EH (cell line): ENCODE measurements at places on chromosomes 7 and 10.

DNA sequence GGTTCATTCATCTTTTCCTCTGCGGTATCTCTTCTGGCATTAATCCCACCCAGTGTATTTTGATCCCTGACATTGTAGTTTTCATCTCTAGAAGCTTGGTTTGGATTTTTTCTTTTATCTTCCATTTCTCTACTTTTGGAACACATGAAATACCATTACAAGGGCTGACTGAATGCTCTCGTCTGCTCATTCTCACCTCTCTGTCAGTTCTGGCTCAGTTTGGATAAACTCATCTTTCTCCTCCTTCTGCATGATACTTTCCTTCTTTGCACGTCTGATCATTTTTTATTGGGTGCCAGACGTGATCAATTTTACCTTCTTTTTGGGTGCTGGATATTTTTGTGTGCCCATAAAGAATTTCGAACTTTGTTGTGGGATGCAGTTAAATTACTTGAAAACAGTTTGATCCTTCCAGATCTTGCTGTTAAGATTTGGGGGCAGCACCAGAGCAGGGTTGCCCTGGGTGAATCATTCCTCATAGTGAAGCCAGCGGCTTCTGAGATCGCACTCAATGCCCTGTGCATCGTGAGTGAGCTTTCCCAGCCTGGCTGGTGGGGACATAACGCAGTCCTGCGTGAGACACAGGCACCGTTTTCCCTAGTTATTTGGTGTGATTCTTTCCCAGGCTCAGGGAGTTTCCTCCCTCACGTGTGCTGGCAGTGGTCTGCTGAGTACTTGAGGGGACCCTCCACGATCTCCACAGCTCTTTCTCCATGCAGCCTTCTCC lies 53.8 kb downstream of the LHPP start:
- no peak for DNase-seq

GRCh38 chr7:2940466-2940865 lies 96.4 kb upstream of the GNA12 start:
- DNase-seq, result no peak

DNA sequence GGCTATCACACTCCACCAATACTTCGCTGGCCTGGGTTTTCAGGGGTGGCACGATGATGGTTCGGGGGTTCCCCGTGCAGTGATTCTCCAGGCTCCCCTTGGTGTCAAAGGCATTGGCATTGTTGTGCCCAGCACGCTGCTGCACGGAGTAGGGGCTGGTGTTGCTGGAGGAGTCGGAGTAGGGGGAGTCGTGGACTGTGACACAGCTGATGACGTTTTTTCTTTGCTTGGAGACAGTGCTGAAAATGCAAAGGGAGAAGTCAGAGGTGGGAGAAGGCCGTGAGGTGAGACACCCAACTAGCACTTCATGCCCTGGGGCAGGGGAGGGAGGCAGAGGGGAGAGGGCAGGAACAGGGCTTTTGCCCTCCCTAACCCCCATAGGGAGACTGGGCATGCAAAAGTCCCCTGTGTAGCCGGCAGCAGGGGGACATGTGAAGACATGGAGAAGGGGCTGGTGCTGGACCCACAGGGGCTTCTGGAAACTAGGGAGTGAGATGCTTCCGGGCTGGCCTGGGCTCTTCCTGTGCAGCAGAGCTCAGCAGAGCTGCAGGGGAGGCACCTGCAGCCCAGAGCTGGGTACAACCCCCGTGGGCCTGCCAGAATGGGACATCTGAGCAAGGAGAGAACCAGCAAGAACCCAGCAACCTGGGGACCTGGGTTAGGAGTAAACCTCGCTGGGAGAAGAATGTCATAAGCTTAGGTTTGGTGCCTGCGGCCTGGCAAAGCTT lies 60.5 kb downstream of the CLEC2L start:
- no peak for DNase-seq

DNA sequence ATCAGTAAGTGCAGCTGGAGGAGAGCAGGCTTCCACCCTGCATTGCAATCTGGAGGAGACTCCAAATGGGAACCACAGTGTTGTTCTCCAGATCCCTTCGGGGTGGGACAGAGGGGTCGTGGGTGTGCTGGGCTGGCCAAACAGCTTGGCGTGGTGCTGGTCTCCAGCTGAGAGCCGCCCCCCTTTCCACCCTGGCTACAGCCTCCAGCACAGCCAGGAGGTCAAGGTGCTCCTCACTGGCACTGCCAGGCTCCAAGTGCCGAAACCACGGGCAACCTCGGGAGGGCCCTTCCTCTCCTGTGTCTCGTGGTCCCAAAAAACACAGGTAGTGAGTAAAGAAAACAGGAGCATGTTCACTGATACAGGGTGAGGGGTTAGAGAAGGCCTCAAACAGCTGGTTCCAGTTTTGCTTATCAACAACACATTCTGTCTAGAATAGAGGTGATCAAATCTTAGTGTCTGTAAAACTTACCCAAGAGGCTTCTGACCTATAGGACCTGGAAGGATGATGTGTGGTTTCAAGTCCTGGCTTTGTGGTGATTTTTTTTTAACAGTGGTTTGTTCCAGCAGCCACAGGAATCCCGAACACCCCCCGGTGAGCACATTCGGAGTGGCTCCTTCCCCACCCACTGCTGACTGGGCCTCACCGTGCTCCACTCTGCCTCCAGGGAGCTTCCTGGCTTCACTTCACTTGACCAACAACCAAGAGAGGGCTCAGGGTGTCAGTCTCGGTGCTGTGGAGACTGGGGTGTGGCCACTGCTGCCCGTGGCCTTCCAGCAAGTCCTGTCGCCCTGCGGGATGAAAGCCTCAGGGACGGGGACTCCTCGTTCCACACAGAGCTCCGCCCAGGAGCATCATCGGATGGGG lies 31.2 kb upstream of the EN2 start:
- DNase-seq, result peak; percentile 1

DNA sequence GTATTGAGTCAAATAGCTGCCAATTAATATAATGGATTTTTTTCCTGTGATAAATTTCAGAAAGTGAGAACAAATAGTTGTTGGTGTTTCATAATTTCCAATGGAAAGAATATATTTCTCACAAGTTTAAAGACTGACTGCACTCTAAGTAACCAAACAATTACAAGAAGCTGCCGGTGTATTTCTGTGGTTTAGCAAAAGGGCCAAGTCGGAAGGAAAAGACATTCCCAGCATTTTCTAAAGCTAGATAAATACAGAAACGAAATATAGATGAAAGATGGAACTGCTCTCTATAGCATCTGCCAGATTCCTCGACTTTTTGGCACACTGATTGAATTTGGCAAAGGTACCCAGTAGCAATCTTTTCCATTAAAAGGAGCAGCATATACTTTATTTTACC lies 92.7 kb upstream of the MKX start:
- peak; percentile 64 for DNase-seq

- DNase-seq, result no peak
Measured at GRCh38 chr10:26385443-26385842, 52.7 kb upstream of the APBB1IP start.

- no peak for DNase-seq
Measured at GRCh38 chr10:107215681-107216080, 51.2 kb upstream of the SORCS1 start.

- no peak for DNase-seq
Measured at GRCh38 chr10:116475866-116476265, 48.2 kb downstream of the PNLIPRP3 start.

- DNase-seq, result no peak
Measured at GRCh38 chr7:145152589-145152988, 316.7 kb upstream of the TPK1 start.

- DNase-seq, result no peak
Measured at GRCh38 chr7:69744026-69744425, 145.8 kb downstream of the AUTS2 start.

- DNase-seq, result peak; percentile 41
Measured at GRCh38 chr7:150903606-150904005, 51.3 kb downstream of the AOC1 start.

GRCh38 chr10:128877936-128878335 lies 589.1 kb upstream of the MGMT start:
- no peak for DNase-seq

- no peak for DNase-seq
Measured at GRCh38 chr10:1464881-1465417, 272.4 kb downstream of the ADARB2 start.

DNA sequence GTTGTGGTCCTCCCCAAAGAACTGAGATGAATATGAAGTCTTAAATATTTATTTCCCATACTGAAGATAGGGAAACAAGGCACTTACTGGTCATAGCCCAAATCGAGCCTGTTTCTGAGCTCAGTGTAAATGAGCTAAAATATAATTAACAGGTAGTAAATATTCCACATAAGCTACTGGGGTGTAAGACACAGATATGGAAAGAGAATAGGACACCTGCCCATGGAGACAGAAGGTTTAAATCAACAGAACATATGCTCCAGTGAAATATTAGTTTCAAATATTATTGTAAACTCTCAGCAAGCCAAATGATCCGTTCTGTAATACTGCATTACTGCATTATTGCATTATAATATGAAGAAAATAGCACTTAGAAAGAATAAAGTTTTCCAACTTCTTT lies 537.9 kb downstream of the ANKRD7 start:
- DNase-seq, result no peak

DNA sequence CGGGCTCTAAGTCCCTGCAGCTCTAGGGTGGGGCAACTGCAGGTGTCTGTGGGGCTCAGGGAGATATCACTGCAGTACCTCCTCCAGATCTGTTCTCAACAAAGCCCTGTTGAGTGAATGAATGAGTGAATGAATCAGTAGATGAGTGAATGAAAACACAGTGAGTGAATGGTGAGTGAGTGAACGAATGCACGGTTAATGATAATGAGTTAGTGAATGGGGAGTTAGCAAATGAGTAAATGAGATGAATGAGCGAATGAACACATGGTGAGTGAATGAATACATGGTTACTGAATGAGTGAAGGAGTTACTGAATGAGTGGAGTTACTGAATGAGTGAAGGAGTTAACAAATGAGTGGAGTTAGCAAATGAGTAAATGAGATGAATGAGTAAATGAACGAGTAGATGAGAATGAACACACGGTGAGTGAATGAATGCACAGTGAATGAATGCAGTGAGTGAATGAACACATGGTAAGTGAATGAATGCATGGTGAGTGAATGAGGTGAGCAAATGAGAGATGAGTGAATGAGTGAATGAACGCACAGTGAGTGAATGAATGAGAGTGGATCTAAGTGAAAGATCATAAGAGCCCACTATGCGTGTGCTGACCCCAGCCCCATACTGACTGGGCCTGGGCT lies 34.3 kb downstream of the STK32C start:
- no peak for DNase-seq

- DNase-seq, result peak; percentile 4
Measured at GRCh38 chr7:122300211-122300932, 4.2 kb downstream of the FEZF1 start.

GRCh38 chr10:20986049-20986448 lies 88.9 kb upstream of the NEBL start:
- DNase-seq, result no peak

DNA sequence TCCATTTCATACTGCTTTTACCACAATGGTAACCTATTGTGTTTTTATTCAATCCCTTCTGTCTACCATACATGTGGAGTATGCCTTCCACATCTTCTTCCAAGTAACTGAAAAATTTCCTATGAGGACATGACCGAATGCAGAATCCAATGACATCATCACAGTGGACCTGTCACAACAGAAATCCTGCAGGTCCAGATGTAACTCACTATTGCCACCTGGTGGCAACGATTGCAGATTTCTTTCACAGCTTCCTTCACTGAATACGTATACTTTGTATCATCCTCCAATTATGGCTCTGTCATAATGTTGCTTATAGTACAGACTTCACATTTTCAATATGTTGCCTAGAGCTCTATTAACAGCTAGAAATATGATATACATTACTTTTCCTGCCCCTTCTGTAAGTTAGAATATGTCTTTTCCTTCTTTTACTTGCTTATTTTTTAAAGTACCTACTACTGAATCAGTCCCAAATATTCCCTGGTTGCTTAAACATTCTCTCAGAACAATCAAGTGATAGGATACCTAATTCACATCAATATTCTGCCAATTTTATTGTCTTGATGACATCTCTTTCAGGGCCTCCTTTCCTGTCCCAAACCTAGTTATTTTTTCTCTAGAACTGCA lies 45.4 kb downstream of the SLC13A1 start:
- DNase-seq, result peak; percentile 44

DNA sequence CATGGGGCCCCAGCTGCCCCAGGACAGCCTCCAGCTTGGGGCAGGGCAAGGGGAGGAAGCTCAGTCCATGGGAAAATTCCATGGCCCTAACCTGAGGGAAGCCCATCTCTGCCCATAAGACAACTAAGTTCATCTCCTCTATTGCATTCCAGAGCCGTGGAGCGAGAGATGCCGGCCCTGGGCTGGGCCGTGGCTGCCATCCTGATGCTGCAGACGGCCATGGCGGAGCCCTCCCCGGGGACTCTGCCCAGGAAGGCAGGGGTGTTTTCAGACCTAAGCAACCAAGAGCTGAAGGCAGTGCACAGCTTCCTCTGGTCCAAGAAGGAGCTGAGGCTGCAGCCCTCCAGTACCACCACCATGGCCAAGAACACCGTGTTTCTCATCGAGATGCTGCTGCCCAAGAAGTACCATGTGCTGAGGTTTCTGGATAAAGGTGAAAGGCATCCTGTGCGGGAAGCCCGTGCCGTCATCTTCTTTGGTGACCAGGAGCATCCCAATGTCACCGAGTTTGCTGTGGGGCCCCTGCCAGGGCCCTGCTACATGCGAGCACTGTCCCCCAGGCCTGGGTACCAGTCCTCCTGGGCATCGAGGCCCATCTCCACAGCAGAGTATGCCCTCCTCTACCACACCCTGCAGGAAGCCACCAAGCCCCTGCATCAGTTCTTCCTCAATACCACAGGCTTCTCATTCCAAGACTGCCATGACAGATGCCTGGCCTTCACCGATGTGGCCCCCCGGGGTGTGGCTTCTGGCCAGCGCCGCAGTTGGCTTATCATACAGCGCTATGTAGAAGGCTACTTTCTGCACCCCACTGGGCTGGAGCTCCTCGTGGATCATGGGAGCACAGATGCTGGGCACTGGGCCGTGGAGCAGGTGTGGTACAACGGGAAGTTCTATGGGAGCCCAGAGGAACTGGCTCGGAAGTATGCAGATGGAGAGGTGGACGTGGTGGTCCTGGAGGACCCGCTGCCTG lies 4.3 kb downstream of the AOC1 start:
- no peak for DNase-seq

DNA sequence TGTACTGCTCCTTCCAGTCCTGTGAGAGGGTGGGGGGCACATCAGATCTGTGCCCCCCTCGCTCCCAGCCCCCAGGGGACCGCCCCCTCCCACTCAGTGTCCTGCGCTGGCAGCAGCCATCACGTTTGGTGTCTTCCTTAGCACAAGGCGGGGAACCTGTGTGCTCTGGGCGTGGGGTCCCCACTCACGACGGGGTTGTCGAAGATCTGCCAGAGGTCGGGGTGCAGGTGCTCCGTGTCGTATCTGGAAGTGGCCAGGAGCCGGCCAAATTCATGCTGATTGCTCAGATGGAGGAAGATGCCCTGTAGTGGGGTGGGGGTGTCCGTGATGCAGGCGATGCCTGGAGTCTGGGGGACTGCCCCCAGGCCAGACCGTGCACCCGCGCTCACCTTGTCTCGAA lies 7.2 kb downstream of the PLOD3 start:
- no peak for DNase-seq

GRCh38 chr7:121000081-121000983 lies 11.8 kb downstream of the CPED1 start:
- DNase-seq, result peak; percentile 76

DNA sequence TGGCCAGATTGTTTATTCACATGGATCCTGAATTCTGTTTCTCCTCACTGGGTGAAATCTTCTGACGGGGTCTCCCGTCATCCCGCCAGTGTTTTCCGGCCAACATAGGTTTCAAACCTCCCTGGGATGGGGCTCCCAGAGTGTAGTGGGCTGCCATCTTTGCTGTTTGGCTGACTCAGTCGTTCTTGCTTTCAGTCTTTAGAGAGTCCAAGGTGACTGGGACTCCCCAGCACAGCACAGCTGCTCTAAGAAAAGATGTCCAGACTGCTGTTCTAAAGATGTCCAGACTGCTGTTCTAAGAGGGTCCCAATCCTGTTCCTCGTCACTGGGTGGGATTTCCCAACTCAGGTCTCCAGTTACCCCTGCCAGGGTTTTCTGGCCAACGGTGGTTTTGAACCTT lies 801.9 kb upstream of the IGFBP3 start:
- no peak for DNase-seq
